ENCODE measurements at places on chromosomes 7 and 10. TPM values are rescaled to one million over a fixed set of nuclear protein-coding genes. Genes with fewer than 3 reads are reported as not detected.
A peak's percentile ranks its signal among the peaks of the same experiment; 100 is the strongest.

DNA sequence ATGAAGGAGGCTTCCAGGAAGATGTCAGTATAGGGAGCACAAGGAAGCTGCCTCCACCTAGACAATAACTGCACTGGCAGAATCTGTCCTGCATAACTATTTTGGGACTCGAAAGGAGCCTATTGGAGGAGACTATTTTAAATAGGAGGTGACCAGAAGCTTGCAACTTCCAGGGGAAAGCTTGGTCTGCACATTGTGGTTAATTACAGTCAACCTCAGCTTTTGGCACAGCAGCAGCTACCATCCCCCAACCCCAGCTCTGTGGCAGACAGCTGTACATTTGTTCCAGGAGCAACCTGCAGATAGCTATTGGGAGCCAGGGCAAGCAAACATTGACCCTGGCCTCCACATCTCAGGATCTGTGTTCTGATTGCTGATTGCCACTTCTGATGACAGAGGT is 46.3 kb upstream of the NANOS1 start:
- H3K27me3 ChIP-seq, result no peaks in the 10 kb centered on the region
- no peaks in the 10 kb centered on the region for H3K36me3 ChIP-seq
- H3K4me3 ChIP-seq, result no peak overlapping the region

DNA sequence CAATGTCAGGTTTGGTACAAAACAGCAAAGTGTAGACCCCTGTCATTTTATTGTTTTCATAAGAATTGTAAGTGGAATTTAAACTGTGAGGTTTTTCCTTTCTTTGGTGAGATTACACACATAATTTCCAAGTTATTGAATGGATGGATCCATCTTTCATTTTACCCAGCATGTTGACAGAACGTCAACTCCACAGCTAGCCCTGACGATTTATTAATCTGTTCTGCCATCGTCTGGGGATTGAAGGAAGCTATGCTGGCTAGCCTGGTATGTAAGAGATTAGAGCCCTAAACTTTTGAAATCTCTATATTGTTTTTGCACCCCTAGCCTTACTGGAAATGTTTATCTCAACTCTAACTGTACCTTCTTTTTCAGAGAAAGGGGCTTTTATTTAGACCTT is 8.6 kb downstream of the WNT16 start:
- DNase-seq, result no peak
- H3K4me1 ChIP-seq, result no peaks in the 10 kb centered on the region
- H3K36me3 ChIP-seq, result no peaks in the 10 kb centered on the region

- H3K36me3 ChIP-seq, result no peaks in the 10 kb centered on the region
- H3K4me3 ChIP-seq, result no peak overlapping the region
- no peak overlapping the region for H3K27ac ChIP-seq
- no peaks in the 10 kb centered on the region for H3K4me1 ChIP-seq
- DNase-seq, result no peak
These were observed 16.3 kb downstream of the CUBN start for GRCh38 chr10:17113346-17113745.

DNA sequence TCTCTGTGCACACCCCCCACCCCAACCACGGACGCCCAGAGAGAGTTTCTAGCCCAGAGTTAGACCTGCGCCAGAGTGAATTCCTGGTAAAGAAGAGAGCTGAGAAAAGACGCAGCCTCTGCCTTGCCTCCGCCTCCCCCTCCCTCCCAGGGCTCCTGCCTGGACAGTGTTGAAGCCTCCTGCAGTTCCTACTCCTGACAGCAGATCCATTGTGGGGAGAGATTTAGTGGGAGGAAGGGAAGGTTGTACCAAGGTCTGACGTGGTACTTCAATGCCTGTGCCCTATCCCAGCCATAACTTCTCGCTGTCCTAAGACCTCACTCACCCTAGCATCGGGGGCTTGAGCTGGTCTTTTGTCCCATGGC is 952 bp downstream of the SRRM3 start:
- H3K27me3 ChIP-seq, result peaks cover 11% of the 10 kb centered on the region
- no peak overlapping the region for H3K4me3 ChIP-seq

GRCh38 chr10:116263870-116264655 is 8.9 kb downstream of the GFRA1 start:
- peak; percentile 70 for DNase-seq
- H3K4me3 ChIP-seq, result no peak overlapping the region
- peaks cover 3% of the 10 kb centered on the region for H3K4me1 ChIP-seq

DNA sequence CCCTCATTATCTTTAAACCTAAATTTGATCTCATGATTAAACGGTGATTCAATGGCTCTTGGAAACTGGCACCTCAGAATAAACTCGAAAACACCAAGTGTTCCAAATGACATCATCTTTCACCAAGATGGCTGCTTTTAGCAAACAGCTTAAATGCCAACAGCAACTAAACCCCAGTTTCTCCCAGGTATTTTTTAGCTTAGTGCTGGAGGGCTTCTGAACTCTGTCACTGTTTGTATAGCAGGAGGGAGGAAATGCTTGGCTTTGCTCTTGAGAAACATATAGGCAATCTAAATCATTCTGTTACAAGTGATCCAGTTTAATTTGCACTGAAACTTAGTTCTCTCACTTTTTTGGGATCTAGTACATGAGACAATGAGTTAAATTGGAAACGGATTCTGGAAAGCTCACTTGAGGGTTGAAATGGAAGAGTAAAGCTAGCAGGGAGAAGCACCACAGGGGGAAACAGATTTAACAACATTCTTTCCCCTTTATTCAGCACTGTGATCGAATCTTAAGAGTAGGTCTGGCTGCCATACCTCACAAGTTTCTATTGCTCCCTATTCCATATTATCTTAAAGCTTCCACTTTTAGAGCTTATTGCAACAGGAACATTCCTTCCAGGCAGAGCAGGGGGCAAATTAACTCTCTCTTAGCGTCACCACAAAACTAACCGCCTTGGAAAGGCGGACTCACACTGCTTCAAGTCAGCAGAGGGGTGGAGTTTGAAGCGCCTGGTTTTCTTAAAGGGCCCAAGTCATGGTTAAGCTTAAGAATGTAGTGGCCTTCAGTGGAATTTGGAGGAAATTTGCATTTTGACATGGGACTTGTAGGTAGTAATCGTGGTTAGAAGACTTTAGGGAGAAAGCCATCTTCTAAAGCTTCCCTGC is 1.8 kb upstream of the CCDC6 start:
- H3K27ac ChIP-seq, result peak overlapping the region; percentile 92
- H3K4me3 ChIP-seq, result peak overlapping the region; percentile 99
- DNase-seq, result no peak
- H3K27me3 ChIP-seq, result no peaks in the 10 kb centered on the region
- peaks cover 41% of the 10 kb centered on the region for H3K4me1 ChIP-seq
- no peaks in the 10 kb centered on the region for H3K36me3 ChIP-seq

GRCh38 chr10:8245814-8246142 is 191.3 kb downstream of the GATA3 start:
- no peaks in the 10 kb centered on the region for H3K36me3 ChIP-seq
- no peak overlapping the region for H3K4me3 ChIP-seq
- no peaks in the 10 kb centered on the region for H3K27me3 ChIP-seq
- DNase-seq, result no peak
- no peak overlapping the region for H3K27ac ChIP-seq

- no peak overlapping the region for H3K27ac ChIP-seq
- H3K4me1 ChIP-seq, result peaks cover 6% of the 10 kb centered on the region
- no peak overlapping the region for H3K4me3 ChIP-seq
- DNase-seq, result no peak
These were observed 62.1 kb downstream of the HHEX start for GRCh38 chr10:92751827-92752226.

GRCh38 chr10:124685261-124685660 is 58.9 kb downstream of the FAM53B start:
- H3K4me3 ChIP-seq, result no peak overlapping the region
- no peaks in the 10 kb centered on the region for H3K27me3 ChIP-seq
- H3K36me3 ChIP-seq, result peaks cover 20% of the 10 kb centered on the region
- DNase-seq, result no peak
- H3K27ac ChIP-seq, result peak overlapping the region; percentile 34
- H3K4me1 ChIP-seq, result peaks cover 63% of the 10 kb centered on the region

GRCh38 chr7:45718464-45719330 is 144.5 kb downstream of the ADCY1 start:
- H3K27ac ChIP-seq, result no peak overlapping the region
- no peak overlapping the region for H3K4me3 ChIP-seq
- no peaks in the 10 kb centered on the region for H3K4me1 ChIP-seq
- peak; percentile 75 for DNase-seq
- peaks cover 6% of the 10 kb centered on the region for H3K36me3 ChIP-seq

- no peak for DNase-seq
- no peak overlapping the region for H3K4me3 ChIP-seq
- peaks cover 12% of the 10 kb centered on the region for H3K4me1 ChIP-seq
These were observed 153.0 kb upstream of the PPP2R2D start for GRCh38 chr10:131747791-131748190.

DNA sequence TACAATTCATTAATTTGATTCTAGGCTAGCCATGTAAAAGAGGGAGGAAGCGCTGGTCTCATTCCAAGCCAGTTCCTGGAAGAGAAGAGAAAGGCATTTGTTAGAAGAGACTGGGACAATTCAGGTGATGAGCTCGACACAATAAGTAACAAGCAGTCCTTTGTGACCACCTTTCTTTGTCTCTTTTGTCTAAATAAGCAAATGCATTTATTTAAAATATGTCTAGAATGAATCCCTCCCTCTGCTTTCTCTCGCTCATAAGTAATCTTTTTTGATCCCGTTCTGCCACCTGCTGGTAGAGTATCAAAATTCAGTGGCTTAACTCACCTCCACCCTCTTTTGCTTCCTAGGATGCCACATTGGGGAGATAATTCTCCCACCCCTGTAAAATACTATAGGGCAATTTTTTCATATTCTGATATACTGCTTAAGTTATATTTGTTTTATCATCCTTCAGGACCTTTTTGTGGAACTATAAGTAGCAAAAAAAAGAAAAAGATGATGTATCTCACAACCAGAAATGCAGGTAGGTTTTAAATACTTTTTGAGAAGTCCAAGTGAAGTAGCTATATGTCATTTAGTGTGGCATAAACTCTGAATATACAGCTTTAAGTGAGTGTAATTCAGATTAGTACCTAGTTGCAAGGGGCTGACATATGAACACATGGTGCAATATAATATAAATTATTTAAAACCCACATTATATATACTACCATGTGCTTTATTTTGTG is 91.5 kb downstream of the GSDME start:
- H3K4me1 ChIP-seq, result no peaks in the 10 kb centered on the region
- H3K36me3 ChIP-seq, result no peaks in the 10 kb centered on the region
- H3K4me3 ChIP-seq, result no peak overlapping the region
- no peak overlapping the region for H3K27ac ChIP-seq
- no peaks in the 10 kb centered on the region for H3K27me3 ChIP-seq

GRCh38 chr7:8277394-8277982 is 15.5 kb upstream of the ICA1 start:
- DNase-seq, result no peak
- no peaks in the 10 kb centered on the region for H3K4me1 ChIP-seq
- H3K4me3 ChIP-seq, result no peak overlapping the region
- no peaks in the 10 kb centered on the region for H3K27me3 ChIP-seq

The NYAP1 gene
- 1.7 TPM for total RNA-seq

The MPP7 gene
- total RNA-seq, result 51.9 TPM

The TMEM139 gene
- not detected for total RNA-seq

The C7orf33 gene
- total RNA-seq, result not detected

The NPC1L1 gene
- not detected for total RNA-seq

The TFEC gene
- 6.1 TPM for total RNA-seq

The LAMB4 gene
- 0.75 TPM for total RNA-seq

The STOX1 gene
- 10.8 TPM for total RNA-seq

The GPRIN2 gene
- not detected for total RNA-seq

Data from esophagus muscularis mucosa (tissue), 4 donors.